ENCODE measurements at places on chromosomes 13 and 19.

GRCh38 chr13:112065867-112066623 is 904 bp upstream of the SOX1 start:
- DNase-seq, result no peak

GRCh38 chr13:48595431-48596429 is 58.0 kb upstream of the CYSLTR2 start:
- DNase-seq, result no peak

DNA sequence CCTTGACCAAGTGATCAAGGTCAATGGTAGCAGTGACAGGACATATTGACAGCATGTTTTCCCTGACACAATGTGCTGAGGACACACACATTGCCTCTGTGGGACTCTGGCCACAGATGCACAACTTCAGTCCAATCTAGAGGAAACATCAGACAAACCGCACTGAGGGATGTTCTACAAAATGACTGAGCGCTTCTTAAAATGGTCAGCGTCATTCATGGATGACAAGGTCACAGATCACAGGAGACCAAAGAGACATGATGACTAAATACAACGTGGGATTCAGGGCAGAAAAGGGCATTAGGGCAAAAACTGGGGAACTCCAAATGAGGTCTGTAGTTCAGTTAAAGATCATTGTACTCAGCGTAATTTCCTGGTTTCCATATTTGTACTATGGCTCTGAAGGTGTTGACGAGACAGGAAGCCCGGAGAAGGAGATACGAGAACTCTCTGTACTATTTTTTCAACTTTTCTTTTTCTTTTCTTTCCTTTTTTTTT is 20.6 kb downstream of the PBX4 start:
- no peak for DNase-seq

GRCh38 chr19:18504886-18505610 is 16.8 kb downstream of the ELL start:
- no peak for DNase-seq

DNA sequence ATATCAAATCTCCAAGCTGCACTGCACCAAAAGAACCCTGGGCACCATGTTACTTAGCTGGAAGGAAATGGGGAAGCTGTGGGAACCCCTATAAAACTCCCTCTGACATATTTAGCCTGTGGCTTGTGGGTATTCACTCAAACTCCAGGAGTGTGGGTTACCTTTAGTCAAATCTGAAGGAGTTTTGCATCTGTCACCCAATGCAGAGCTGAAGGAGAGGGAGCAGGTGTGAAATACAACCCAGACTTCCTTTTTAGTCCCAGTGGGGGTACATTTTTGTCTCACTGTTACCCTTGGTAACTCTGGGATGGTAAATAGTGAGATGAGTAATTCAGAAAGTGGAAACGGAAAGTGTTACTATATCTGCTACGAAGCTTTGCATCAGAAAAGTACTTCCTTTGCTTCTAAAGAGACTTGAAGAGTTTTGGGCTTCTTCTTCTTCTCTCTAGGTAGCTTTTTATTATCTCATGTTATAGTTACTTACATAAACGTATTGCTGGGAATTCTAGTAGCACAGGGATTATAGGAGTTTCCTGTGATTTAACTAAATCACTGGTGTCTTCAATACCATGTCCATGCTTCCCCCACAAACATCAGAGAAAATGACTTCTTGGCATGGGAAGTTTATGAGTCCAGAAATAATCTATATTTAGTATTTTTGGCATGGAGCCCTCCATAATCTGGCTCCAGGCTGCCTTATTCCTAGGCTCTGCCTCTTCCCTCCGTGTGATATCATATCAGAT is 105.9 kb downstream of the AKAP11 start:
- no peak for DNase-seq

DNA sequence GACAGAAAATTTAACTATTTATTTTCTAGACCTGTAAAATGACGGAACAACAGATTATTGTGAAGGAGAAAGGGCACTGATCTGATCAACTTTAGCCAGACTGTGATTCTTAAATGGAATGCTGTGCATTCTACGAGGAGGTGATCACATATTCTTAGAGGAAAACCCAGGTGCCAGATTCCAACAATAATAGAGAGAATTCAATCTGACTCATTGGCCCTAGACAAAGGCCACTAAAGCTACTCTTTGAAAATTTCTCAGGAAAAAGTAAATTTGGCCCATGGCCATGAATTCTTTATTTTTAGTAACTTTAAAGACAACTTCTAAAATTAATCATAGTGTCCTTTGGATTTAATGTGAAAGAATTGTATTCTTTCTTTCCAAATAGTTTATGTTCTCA is 58.6 kb upstream of the POSTN start:
- DNase-seq, result no peak

Data from upper lobe of right lung (tissue), 1 donor.